ENCODE measurements at places on chromosomes 1 and 21.

DNA sequence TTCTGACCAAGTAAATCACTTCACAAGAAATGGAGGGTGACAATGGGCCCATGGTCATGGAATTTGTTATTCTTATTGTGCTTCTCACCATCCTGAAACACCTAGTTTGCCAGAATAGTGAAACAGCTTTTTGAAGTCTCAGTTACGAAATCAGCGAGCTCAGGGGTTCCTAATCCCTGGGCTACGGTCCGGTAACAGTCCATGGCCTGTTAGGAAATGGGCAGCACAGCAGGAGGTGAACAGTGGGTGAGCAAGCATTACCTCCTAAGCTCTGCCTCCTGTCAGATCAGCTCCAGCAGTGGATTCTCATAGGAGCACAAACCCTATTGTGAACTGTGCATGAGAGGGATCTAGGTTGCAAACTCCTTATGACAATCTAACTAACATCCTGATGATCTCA, 1356.3 kb downstream of the KCNT2 start:
- no peak for DNase-seq

DNA sequence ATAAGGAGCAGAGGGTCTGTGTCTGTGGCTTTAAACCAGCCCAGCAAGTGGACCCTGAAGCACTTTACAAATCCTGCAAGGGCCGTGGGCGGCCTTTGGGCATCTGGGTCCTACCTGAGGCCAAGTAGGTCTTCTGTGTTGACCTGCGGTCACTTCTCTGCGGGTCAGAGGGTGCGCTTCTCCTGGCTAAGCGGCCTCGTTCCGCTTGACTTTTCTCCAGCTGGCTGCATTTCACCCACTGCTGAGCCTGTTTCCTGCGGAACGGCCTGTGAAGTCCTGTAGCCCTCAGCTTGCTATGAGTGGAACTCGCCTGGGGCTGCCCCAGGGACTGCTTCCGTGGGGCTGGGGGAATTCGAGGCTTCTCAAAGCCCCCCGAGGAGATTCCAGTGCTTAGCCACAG, 43.3 kb downstream of the SLC37A1 start:
- no peak for DNase-seq

DNA sequence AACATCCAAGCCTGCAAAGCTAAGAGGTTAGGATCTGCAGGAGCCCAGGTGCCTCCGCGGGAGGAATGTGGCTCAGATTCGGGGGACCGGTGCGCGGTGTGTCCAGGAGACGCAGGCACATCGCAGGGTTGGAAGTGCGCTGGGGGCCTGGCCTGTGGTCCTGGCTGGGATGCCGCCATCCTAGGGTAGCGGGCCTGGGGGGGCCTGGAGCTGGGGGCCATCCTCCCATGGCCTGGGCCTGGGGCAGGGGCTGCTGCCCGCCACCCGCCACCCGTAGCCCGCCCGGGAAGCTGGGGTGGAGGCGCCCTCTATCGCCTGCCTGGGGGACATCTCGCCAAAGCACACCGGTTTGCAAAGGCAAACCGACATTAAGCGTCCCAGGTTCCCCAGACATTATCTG, 170.6 kb upstream of the ARHGEF16 start:
- peak; percentile 14 for DNase-seq

DNA sequence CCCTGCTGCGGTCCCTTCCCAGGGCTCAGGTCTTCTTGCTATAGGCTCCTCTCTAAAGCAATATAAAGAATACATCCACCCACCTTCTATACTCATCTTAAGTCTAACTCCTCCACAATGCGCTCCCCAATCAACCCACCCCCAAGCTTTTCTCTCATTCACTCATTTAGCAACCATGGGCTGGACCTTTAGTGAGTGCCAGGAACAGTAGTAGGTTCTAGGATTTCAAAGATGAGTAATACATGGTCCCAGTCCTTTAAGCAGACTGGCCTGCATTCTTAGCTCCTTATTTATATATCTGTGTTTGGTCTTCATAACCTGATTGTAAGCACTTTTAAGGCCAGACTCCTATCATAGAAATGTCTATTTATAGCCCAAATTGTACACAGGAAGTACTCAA, 5.9 kb downstream of the CAMK1G start:
- no peak for DNase-seq

DNA sequence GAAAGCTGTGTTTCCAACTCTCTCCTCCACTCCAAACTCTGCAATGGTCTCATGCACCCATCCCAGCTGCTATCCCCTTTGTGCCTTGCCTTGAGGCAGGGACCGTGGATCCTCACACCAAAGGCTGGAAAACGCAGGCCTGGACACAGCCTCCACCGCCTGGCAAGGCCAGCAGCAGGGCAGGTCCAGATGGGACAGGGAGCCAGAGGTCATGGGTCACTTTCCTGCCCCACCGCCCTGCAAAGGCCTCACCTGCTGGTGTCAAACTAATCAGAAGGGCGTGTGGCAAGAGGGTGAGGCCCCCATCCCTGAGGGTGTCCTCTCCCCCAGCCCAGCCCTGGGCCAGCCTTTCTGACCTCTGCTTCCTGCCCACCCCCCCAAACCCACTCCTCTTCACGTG, 106.3 kb downstream of the PAX7 start:
- DNase-seq = no peak

All from stimulated activated CD4-positive, alpha-beta T cell treated with anti-CD3 and anti-CD28 coated beads, Interleukin-2, amount 100 ng/mL, for 48 hours (primary cell).